ENCODE measurements at places on chromosomes 11 and 22.

DNA sequence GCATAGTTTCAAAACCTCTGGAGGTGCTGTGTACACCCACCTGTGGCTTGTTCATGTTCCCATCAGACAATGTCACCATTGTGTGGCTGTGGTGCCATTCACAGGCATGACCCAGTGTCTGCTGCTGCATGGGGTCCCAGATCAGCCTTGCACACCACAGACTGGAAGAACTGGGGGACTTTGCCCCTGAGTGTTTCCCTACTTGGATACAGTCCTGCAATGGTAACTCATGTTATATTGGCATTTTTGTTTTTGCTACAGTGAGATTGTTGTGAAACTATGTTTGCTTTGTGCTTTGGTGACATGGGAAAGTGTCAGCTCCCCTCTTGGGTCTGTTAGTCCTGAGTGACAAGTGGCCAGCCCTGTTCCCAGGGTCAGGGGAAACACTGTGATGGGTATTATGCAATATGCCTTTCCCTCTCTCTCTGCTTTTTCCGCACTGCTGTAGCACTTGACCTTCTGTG, 108.8 kb downstream of the NAV2 start:
- no peak for DNase-seq

DNA sequence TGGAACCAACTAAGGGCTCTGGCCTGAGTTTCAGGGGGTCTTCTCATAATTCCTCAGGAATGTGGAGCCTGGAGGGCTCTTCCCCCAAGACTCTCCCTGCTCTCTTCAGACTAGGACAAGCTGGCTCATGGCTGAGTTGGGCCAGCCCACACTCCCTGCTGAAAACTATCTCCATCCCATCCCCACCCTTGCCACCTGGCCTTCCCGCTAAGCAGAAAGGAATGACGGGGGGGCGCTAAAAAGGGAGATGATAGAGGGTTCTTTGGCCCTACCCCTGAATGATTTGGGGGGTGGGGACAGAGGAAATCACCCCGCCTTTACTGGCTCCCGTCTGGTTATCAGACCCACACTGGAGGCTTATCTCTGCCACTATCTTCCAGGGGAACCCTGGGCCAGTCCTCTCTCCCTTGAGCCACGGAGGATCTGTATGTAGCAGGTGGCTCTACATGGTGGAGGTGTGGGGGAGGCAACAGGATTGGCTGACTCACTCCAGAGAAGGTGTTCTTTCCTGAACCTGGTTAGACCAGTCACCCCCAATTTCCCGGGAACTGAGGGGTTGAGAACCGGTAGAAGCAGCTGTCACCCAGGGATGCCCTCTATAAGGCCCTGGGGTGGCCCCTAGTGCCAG, 5.7 kb downstream of the SMTN start:
- DNase-seq: no peak

- DNase-seq: no peak
Observed at GRCh38 chr11:105229257-105229656, 89.7 kb upstream of the CARD18 start.

- no peak for DNase-seq
Observed at GRCh38 chr22:37920126-37920525, 14.0 kb downstream of the MICALL1 start.

DNA sequence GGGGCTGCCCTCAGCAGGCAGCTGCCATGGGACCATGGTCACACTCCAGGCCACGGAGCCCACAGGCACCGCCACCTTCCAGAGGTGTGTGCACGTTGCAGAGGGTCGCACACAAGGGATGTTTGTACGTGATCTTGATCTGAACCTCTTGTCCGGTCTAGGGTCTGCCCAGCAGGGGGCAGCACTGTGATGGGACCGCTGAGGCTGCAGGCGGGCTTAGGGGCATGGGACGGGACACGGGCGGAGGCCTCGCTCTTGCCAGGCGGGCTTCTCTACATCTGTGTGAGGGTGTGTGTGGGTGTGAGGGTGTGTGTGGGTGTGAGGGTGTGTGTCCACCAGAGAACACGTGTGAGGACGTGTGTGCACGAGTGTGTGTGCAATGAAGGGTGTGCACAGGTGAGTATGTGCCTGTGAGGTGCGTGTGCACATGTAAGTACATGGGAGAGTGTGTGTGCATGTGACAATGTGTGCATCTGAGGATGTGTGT, 52.4 kb downstream of the CACNA1I start:
- peak; percentile 59 for DNase-seq

GRCh38 chr11:119795231-119795630, 66.2 kb upstream of the NECTIN1 start:
- no peak for DNase-seq

DNA sequence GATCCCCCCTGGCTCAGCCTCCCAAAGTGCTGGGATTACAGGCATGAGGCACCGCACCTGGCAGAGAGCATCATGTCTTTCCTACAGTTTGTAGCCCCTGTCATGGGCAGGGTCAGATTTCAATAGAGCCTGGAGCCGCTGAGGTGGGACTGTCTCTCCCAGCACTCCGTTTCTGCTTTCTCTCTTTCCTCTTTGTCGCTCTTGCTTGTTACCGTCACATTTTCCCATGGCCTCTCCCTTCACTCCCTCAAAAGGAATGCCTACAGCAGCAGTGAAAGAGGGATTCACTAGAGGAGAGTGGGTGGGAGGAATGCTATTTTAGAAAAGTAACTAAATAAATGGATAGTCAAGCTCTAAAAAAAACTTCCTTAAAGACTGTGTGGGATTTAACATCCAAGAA, 136.7 kb upstream of the TTC12 start:
- DNase-seq: no peak

DNA sequence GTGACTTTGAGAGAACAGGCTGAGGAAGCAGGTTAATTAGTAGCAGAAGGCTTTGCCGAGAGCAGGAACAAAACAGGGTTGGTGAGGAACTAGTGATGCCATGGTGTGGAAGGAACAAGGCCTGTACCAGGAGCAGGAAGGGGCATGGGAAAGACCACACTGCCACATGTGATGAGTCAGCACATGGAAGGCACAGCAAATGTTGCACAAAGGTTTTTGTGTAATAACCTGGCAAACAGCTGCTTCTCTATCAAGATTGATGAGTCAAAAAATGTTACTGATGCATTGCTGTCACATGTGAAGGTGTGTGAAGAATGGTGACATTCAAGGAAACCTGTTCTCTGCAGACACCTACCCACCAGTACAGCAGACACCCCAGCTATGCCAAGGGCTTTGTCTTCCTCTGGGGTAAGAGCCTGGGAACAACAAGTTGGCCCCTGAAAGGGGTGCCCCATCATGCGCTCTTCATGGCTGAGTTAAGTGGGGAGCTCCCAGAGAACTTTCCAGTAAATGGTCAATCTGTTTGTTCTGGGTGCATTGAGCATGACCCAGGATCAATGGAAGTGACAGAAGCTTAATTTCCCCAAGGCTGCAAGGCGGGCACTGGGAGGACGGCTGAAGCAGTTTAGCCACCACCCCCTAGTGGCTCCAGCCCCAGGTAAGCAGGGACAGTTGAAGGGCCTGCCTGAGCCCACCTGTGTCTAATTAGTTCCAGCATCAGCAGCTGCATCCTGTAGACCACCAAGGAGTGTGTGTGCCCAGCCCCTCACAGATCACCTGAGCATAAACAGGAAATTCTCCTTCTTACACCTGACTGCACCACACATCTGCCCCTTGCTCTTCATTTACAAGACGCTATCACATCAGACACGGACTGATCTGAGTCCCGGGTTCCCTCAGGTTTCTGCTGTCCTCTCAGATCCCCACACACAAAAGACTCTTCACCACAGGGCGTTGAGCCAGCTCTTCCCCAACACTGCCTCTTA, 47.6 kb downstream of the GGTLC2 start:
- no peak for DNase-seq

DNA sequence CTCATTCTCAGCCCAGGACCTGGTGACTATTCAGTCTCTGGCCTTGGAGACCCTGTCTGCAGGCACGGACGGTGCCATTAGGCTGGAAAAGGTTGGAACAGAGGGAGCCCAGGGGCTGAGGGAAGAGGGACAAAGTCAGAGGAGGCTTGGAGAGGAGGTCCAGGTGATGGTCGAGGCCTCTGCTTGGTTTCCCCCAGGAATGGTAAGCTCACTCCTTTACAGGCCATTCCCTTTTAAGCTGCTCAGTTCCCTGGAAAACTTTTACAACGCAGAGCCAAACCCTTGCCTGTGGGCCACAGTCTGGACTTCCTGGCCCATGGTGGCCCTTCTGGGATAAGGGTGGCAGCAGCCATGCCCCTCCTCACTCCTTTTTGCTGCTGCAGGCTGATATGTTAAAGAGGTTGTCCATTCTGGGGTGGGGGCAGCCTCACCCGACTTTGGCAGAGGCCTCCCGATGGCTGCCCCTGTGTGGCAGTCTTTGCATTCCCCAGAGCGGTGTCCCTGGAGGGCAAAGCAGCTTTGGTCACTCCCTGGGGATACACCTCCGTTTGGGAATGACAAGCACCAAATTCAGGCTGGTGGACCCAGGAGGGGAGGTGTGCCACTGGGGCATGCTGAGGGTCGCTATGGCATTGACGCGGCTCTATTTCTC, 34.0 kb upstream of the RFPL3 start:
- DNase-seq: no peak

DNA sequence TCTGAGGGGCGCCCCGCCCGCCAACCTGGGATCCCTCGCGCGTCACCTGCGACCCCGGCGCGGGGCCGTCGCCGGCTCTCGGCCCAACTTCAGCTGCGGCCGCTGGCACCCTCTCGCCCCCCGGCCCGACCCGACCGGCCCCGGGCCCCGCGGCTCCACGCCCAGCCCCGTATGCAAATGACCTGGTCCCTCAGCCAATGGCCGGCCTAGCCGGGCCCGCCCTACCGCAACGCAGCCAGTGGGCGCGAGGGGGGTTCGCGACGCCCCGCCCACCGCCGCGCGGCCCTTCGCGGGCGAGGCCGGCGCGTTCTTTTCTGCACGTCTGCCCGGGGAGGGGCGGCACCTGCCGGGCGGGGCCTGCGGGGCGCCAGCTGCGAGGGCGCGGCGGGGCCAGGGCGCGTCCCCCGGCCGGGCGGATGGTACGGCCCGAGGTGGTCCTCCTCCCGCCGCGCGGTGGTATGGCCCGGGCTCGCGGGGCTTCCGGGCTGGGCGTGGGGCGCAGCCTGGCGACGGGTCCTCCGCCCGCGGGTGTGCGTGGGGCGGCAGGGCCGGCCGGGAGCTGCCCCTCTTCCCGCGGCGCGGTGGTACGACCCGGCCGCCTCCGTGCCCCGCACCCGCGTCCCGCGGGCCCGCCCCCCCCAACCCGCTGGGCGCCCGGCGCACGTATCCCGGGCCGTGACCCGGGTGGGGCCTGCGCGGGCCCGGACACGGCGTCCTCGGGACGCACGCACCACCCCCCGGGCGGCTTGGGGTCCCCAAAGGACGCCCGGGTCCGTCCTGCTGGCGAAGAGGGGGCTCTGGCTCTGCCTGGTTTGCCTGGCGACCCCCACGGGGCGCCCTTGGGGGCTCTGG, 7.7 kb upstream of the PHRF1 start:
- peak; percentile 96 for DNase-seq

DNA sequence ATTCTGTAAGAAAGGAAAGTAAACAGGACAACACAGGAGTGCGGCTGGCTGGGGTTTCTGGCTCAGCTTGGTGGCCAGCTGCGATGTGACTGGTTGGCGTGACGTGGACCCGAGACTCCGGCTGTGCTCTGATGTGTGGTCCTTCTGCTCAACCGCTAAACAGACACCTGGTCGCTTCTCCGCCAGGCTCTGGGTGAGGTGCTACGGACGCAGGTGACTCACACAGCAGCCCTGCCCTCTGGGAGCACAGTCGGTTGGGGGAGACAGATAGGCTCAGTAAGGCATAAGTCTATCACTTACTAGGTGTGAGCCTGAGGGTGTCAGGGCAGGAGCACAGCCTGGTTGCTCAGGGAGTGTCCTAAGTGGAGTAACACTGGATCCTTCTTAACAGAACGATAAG, 8.2 kb downstream of the RTL6 start:
- no peak for DNase-seq

DNA sequence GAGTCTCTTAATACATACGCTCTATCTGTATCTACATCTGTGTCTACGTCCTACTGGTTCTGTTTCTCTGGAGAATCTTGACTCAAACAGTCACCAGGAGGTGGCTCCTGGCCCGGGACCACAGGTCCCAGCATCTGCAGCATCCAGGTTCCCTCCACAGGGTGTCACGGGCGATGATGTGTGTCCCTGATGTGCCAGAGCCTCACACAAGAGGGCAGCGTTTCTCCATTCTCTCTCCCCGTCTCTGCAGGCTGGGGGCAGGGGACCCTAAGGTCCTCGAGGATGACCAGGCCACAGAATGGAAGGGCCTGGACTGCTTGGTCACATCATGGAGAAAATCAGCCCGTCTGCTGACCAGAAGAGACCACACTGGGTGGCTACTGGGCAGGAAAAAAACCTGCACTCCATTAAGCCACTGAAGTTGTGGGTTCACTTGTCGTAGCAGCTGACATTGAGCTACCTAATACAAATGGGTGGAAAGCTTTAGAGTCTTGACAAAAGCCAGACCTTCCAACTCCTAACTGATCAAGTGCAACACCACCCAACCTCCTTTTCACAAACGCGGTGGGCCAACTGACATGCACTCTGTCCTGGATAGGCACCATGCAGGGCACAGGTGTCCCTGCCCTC, 392.5 kb downstream of the CTTN start:
- DNase-seq: no peak

- DNase-seq: no peak
Observed at GRCh38 chr11:36079878-36080675, 136.2 kb downstream of the LDLRAD3 start.
